ENCODE measurements at places on chromosomes 4 and X.

DNA sequence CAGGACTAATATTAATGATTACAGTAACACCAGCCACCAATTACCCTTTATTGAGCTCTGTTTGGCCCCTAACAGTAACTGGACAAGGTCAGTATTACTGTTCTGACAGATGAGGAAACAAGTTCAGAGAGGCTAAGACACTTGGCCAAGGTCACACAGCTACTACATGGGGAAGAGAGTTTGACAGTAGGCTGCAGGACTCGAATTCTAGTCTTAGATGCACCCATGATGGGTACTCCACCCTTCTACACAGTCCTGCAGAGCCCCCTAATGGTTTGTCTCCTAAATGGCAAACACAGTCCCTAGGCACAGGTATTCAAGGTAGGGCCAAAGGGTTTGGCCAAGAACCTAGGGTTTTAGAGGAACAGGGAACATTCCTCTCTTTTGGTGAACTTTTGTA lies 93.9 kb downstream of the NSUN7 start:
- DNase-seq: no peak

DNA sequence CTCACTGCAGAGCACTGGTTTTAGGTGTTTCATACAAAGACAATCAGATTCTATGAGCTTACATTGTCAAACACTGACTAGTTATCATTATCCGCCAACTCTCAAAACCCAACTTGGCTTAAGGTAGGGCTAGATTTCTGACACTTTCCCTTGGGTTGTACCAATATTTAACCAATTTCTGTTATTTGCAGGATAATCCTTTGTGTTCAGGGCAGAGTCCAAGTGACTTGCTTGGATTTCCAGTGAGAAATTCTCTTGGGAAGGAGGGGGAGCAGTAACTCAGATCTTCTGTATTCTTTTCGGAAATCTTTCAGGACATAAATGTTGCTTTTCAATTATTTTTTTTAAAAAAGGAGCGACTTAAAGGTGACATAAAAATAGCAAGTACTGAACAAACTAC lies 23.1 kb downstream of the DGKK start:
- no peak for DNase-seq

- DNase-seq: no peak
Measured at GRCh38 chr4:176875446-176875930, 82.8 kb upstream of the VEGFC start.

DNA sequence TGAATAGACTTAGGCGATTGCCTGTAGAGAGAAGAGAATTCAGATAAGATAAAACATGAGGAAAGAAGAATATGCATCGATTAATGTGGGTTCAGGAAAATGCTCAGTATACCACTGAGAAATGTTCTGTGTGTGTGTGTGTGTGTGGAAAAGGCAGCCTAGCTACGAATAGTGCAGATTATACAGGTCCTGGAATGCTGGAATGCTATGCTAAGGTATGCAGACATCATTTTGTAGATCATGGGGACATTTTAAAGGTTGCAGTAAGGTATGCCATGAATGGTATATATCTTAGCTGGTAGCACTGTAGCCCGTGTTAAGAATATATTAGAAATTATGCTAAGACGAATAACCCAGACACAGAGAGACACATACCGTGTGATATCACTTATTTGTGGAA lies 267.9 kb downstream of the TLL1 start:
- no peak for DNase-seq

GRCh38 chrX:40282348-40282747 lies 184.6 kb upstream of the BCOR start:
- DNase-seq: no peak

DNA sequence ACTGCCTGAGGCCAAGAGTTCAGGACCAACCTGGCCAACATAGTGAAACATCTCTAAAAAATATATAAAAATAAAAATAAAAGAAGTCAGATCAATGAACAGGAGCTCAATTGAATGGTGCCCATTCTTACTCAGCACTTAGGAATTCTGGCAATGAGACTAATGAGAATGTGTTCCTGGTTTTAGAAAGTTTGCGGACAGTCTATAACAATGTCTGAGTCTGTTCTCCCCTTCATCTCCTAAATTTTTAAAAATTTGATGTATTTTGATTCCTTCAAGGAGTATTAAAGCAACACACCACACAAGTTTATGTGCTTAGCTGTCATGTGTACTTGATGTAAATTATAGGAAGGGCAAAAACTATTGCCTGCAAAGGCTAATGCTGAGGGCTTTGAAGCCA lies 30.6 kb upstream of the KCNIP4 start:
- DNase-seq: no peak

DNA sequence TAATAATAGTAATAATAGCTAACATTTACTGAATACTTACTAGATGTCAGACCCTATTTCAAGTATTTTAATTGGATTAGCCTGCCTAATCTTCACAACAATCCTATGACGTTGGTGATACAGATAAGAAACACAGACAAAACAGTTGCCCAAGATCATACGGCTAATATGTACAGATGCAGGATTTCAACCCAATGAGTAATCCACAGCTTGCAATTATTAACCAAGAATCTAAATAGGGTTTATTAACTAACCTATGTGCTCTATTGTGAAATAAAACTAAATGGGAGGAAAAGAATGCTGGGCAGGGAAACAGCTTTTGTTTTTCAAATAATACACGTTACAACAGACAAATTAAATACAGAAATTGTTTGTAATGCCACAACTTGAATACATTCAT lies 23.4 kb downstream of the FBXO8 start:
- DNase-seq: no peak

DNA sequence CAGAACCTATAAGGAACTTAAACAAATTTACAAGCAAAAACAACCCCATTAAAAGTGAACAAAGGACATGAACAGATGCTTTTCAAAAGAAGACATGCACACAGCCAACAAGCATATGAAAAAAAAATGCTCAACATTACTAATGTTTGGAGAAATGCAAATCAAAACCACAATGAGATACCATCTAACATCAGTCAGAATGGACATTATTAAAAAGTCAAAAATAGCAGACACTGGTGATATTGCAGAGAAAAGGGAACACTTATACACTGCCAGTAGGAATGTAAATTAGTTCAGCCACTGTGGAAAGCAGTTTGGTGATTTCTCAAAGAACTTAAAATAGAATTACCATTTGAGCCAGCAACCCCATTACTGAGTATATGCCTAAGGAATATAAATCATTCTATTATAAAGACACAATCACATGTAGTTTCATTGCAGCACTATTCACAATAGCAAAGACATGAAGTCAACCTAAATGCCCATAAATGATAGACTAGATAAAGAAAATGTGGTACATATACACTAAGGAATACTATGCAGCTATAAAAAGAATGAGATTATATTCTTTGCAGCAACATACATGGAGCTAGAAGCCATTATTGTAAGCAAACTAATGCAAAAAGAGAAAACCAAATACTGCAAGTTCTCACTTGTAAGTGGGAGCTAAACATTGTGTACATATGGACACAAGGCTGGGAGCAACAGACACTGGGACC lies 1509.4 kb downstream of the TECRL start:
- DNase-seq: no peak

- peak; percentile 1 for DNase-seq
Measured at GRCh38 chrX:19727887-19728648, 159.3 kb downstream of the SH3KBP1 start.

DNA sequence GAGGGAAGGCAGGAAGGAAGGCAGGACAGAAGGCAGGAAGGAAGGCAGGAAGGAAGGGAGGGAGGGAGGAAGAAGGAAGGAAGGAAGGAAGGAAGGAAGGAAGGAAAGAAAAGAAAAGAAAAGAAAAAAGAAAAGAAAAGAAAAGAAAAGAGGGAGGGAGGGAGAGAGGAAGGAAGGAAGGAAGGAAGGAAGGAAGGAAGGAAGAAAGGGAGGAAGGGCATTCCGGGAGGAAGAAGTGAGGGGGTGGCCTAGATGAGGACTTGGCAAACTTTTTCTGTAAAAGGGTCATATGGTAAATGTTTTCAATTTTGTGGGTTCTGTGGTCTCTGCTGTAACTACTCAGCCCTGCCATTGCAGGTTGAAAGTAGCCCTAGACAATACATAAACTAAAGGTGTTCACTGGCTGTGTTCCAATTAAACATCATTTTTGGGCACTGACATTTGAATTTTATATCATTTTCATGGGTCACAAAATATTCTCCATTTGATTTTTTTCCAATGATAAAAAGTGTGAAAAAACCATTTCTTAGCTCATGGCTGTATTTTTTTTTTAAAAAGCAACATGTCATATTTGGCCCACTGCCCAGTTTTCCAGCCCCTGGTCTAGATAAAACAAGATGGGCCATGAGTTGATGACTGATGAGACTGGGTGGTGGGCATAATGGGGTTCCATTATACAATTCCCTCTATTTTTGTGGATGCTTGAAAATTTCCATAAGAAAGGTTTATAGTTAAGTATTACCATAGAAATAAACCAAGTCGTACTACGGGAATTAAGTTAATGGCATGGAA lies 3.1 kb downstream of the ZNF630 start:
- no peak for DNase-seq
